Natural killer cell (primary cell): ENCODE measurements at places on chromosomes 7 and 10.

GRCh38 chr10:44017483-44018145 lies 367.3 kb downstream of the CXCL12 start:
- no peak for DNase-seq

DNA sequence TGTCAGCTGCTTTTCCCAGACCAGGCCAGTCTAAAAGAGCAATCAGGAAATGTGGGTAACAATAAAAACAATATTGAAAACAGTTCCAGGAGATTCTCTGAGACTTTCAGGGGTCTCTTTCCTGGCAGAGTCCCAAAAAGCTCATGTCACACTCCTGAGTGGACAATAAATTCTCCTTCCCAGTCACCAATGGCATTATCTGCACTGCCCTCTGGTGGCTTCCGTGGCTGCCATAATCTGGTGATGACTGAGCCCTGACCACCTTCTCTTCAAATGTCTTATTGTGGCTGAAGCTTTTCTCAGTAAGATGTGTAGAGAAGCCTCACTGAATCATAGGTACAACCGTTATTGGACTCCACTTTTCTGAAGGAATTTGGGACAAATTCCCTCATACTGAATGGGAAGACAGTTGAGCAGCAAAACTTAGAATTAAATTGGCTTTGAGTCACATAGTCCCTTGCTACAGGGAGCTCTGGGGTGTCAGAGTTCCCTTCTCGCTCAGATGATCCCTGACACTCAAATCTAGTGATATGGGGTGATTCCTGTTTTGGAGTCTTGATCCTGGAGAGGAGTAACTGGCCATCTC lies 24.4 kb upstream of the ASAH2 start:
- DNase-seq, result peak; percentile 35

DNA sequence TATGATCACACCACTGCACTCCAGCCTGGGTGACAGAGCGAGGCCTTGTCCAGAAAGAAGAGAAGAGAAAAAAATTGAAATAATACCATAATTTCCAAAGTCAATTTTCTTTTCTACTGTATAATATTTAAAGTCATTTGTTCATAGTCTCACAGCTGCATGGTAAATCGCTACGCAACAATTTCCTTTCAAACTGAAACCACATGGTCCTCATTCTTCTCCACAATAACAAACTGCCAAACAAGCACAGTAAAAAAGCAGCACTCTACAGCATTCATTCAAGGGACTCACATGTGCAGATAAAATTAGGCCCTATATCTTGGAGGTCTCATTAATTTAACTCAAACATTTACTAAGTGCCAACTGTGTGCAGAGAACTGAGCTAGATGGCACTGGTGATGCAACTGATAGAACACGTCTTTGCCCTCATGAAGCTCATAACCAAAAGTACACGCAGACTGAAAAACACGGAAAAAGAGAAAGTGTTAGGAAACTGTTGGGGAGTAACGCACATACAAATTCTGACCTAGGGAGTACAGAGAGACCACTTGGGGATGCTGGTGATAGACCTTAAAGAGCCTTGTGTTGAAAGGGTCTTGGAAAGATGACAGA lies 68.4 kb upstream of the SRRM3 start:
- no peak for DNase-seq

DNA sequence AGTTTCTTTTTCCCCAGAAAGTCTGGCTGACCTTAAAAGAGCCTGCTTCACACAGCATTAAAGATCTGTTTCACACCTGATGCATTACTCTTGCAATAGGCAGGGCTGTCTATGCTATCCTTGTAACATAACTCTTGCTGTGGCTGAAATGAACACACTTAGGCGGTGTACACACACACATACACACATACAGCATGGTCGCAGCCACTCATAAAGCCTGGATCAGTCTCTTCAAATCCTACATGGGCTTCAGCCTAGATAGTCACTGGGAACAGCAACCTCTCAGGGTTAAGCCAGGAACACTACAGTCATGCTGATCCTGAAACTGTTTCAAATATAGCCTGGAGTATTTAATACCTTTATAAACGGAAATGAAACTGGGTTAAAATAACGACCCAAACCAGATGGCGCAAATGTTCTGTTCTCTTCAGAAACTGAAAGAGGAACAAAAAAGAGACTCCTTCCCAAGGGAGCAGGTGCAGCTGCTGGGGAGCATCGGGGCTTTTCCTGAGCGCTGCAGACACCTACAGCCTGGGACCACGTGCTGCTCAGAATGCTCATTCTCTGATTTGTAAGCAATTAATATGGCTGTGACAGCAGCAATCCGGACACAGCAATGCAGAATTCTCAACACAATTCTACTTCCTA lies 61.0 kb upstream of the SFMBT2 start:
- peak; percentile 45 for DNase-seq

DNA sequence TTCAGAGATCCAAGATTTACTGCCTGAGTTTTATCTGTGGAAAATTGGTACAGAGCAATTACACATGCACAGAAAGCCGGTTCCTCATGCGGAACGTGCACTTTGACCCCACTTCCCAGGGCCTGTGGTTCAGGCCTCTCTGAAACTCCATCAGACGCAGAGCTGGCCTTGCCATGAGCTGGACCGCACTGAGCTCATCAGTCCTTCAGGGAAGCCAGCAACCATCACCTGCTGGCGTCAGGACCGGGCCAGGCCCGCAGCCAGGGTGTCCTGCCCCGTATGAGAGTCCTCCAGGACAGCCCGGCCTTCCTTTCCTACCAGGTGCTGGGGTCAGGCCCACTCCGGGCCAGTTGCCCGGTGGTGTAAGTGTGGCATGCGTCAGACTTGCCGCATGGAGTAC lies 446.5 kb upstream of the FOXK1 start:
- DNase-seq, result no peak

GRCh38 chr7:27147199-27148030 lies at the start of gene HOXA6:
Gene HOXA6 (minus strand): TSS chr7:27147774. CDS start chr7:27147749, 25 bp downstream.
- DNase-seq, result peak; percentile 6

DNA sequence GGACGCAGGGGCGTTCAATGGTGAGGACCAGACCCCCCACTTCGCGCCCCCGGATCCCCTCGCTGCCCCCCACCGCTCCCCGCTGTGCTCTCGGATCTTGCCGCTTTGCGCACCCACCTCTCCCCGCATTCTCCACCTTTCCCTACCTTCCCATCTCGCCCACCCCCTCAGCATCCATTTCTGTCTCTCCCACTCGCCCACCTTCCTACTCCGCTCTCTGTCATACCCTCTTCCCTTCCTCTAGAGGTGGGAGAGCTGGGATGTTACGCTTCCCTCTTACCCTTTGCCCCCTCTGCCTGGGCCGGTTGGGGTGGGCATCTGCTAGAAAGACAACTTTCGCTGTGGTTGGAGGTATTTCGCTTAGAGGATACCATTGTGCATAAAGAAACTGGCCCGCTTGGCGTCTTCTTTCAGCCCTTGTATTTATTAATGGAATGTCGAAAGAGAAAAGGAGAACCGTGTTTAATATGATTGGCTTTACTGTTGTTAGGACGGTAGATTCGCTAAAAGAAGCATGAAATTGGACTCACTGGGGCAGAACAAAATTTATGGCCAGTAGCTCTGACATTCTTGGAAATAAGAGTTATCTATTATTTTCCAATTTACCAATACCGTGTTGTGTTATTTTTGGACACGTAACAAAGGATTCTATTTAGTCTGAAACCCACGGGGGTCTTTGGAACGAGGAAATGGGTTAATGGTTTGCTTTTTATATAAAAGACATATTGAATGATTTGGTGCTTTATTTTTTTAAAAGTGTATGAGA lies 873 bp downstream of the PRKAR2B start:
- DNase-seq, result peak; percentile 13

- DNase-seq, result no peak
Measured at GRCh38 chr10:3987143-3987974, 202.3 kb upstream of the KLF6 start.

GRCh38 chr7:131493081-131493480 lies 63.3 kb downstream of the PODXL start:
- no peak for DNase-seq

DNA sequence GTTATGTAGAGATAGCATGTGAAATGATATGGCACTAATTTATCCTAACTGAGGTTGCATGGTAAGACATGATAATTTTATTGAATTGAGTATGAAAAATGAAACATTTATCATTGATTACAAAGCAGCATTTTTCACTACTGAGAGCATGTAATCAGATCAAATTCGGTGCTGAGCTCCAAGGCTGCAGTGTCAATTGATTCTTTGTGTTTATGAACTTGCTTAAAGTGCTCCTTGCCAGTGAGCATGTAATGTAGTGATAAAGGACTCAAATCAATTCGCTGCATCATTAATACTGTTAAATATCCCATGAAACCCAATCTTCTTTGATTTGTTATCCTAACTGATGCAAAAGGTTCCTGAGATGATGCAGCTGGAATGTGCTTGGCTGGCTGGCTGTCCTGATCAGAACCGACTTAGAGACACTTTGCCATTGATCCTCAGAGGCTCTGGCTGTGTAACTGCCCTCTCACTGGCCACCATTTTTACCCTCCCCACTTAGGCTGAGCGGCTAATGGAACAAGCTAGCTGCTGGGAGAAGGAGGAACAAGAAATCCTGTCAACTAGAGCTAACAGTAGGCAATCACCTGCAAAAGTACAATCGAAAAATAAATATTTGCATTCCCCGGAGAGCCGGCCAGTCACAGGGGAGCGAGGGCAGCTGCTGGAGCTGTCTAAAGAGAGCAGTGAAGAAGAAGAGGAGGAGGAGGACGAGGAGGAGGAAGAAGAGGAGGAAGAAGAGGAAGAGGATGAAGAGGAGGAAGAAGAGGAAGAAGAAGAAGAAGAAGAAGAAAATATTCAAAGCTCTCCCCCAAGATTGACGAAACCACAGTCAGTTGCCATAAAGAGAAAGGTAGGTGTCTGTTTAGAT lies 89.8 kb upstream of the SAMD8 start:
- no peak for DNase-seq

DNA sequence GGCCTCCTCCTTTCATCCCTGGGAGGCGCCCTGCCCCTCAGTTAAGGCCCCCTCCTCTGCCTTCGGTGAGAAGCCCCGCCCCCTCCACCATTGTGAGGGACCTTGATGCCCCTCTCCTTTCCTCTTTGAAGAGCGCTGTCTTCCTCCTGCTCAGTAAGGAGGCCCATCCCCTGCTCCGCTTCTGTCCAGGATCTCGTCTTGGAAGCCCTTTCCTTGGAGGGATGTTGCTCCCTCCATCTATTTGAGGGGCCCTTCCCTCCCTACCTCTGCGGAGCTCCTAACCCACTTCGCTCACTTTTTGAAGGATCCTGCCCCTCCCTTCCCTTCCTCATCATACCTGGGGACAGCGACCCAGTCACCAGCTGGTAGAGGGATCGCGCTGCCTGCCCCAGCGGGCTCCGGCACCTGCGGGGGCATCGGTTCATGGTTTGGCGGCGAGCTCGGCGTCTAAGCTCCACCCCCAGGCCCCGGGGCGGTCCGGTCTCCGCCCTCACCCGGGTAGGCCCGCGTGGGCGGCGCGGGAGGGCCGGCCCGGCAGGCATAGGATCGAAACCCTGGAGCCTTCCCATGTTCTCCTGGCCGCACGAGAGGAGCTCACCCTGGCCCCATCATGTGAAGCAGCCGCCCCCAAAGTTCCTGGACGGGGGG lies 4.1 kb downstream of the KCNIP2 start:
- peak; percentile 77 for DNase-seq

DNA sequence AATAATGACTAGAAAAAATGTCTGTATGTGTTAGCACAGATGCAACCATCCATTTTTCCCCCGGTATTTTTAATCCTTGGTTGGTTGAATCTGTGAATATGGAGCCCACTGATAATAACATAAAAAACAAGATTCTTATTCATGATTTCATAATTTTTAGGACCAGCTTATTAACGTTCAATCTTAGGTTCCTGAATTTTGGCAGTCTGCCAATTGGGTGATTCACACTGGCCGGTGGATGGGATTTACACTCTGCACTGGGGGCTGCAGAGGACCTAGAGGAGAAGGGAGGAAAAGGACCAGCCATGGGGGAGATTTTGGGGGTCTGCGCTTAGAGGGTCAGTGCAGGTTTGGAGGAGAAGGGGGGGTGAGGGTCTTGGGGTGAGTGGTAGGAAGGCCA lies 327.9 kb downstream of the ACTR3B start:
- DNase-seq, result no peak

GRCh38 chr7:46494028-46494427 lies 573.0 kb upstream of the IGFBP3 start:
- no peak for DNase-seq

DNA sequence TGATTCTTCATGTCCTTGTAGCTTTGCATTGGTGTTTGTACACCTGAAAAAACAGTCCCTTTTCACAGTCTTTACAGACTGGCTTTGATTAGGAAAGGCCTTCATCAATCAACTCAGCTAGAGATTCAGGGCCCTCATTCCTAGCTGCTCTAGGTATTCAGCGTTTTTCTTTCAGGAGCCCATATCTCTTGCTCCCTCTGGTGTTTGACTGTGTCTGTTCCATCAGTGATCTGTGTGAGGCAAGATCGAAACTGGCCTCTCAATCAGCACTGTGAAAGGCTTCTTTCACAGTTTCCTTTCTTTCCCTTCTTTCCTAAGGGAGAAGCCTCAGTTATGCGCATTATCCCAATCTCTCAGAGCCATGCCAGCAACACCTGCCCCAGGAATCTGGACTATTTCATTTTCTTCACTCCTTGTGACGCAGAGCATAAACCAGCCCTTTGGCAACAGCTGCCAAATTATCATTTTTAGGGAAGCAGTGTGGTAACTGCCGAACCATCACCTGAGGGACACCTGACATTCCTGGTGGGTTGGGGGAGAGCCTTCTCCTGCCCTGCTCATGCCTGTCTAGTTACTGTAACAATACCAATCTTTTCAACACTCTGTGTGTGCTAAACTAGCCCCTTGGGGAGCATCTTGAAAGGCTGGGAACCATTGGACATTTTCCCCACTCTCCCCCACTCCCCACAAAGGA lies 75.7 kb upstream of the CCDC71L start:
- no peak for DNase-seq

DNA sequence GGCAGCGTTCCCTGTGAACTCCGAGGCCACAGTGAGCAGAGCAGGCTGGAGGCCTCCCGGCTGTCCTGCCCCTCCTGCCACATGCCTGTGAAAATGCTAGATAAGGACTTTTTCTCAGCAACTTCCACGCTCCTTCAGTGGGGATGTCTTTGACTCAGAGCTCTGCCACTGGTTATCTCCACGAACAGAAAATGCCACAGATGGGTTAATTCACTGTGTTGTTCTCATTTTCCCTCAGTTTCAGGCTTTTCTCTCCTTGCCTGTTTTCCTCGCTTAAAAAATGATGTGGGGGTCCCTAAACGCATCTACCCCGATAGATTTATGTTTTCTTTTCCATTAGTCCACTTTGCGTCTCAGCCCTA lies 51.3 kb downstream of the IKZF1 start:
- DNase-seq, result no peak

DNA sequence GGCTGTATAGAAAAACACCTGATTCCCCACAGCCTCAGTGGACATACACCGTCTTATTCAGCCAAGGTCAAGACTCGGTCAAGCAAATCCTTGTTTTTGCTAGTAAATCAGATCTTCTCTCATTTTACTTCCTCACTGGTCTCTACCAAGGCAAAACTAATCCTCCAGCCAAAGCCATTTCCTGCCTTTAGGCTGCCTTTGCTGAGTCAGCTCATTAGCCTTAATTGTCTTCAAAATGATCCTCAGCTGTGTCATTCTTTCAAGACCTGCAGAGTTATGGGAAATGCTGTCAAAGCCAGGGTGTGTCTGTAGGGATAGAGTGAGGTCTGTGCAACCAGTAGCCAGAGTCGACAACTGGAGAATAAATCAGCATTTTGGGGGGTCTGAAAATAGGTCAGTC lies 107.2 kb upstream of the FAM180A start:
- no peak for DNase-seq
